Ovary (tissue), 10 donors: ENCODE measurements at places on chromosomes 2 and 18.

DNA sequence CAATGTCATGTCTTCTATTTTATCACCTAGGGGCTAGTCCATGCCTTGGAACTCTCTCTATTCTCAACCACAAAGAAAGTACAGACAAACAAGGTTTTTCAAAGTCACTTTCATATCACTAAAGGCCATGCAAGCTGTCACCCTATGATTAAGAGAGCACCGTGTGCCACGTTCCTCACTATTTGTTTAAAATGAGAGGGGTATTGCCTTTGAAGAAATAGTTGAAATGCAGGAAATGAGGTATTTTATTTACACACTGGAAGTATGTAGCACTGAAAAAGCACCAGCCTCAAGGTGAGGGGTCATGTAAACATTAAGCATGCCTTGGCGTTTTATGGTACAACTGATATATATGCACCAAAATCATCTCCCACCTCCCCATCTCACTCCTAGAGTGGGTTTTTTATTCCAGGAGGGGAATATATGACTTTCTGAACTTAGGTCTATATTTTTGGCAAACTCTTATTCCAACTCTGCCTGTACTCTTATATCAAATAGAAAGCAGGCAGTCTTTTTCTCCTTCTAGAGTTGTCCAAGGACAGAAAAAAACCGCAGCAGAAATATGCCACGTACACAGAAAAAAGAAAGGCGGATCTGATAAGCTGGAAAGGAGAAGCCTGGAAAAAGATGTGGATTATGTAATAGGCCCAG is 53.5 kb downstream of the VSNL1 start:
- DNase-seq = no peak

DNA sequence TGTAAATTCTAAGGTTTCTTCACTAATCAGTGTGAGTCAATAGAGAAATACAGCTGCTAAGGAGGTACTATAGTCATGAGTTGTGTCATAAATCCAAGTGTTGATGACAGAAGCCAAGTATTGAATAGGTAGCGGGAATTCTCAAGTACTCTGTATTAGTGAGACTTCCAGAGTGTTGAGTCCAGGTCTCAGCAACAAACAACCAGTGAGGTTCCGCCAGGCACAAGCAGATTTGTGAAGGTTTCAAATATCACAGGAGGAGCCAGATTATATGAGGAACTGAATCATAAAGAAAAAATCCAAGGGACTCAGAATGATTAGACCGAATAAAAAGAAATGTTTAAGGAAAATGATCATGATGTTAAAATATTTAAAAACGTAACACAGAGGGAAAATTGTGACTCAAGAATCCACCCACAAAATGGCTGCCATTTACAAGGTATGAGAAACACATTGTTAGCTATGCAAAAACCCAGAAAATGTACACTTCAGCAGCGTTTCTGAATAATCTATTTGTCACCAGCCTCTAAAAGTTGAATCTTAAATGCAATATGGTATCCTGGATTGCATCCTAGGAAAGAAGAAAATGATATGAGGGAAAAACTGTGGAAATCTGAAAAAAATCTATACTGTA is 27.3 kb upstream of the EVA1A start:
- no peak for DNase-seq

- no peak for DNase-seq
Observed at GRCh38 chr2:65729246-65729645, 296.8 kb upstream of the SPRED2 start.

DNA sequence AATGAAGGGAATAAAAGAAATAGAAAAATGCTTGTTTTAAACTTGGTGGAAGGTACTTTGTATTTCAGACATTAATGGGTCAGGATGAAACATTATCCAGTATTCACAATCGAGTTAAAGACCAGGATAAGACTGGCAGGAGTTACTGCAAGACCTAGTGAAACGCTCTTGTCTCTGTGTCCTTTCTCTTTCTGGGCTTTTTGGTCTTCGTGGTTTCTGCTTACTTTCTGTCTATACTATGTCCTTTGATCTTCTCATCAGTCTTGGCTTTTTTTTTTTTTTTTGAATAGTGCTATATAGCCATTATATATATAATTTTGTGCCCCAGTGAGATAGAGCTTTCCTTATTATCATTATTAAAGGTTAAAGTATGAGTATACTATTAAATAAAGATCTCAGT is 42.1 kb upstream of the GAREM2 start:
- DNase-seq = no peak

DNA sequence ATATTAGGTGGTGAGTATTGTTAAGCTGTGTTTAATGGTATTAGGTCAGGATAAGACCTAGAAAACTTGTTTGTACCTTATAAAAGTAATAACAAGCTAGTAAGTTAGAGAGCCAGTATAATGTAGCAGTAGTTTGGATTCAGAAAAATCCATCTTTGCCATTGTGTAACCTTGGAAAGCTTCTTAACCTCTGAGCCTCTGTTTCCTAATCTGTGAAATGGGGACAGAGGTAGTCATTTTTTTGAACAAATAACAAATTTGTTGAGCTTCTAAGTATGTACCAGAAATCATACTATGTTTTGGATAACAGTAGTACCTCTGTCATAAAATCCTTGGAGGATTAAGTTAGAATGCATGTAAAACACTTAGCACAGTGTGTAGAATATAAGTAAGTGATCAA is 12.5 kb downstream of the GLS start:
- DNase-seq = no peak

- no peak for DNase-seq
Observed at GRCh38 chr2:192197357-192197756, 2.6 kb upstream of the TMEFF2 start.

- DNase-seq = no peak
Observed at GRCh38 chr2:64823794-64824193, 165.4 kb upstream of the SLC1A4 start.

- DNase-seq = no peak
Observed at GRCh38 chr18:54351186-54351585, 6.5 kb downstream of the STARD6 start.

DNA sequence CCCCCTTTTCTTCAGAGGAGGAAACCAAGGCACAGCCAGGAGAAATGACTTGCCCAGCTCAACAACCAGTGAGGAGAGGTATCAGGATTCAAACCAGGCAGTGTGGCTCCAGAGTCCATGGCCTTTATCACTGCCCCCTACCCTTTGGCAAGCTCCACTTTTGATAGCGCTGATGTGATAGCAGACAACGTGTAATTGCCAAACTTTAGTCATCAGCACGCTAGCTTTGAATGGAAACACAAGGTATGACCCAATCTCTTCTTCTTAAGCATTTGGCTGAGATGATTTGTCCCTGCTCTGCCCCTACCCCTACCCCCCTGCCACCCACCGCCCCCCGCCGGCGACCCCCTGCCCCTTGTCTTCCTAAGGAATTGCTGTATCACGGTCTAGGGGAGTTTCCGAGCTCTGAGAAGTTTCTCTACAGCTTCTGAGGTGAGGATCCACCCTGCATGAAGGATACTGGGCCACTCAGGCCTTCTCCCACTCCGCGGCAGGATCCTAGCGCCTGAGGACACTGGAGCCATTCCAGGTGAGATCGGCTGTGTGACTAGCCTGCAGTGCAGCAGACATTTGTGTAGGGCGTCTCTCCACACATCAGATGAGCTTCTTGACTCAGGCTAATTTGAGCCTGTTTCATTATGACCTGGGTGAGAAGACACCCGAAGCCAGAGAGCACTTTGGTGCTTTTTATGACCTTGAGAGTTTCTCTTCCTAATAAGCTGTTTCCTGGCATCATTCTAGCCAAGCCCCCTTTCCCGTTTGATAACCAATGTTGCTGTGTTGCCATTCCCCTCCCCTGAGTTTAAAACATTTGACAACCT is 75.1 kb upstream of the MAP4K4 start:
- DNase-seq = no peak

- no peak for DNase-seq
Observed at GRCh38 chr2:71451705-71452104, 1.7 kb upstream of the DYSF start.

- no peak for DNase-seq
Observed at GRCh38 chr2:164589522-164589921, 31.8 kb downstream of the GRB14 start.

- DNase-seq = no peak
Observed at GRCh38 chr2:8722986-8723385, 41.1 kb downstream of the ID2 start.

GRCh38 chr2:232541195-232541960 is 1.9 kb downstream of the CHRNG start:
- DNase-seq = no peak

- DNase-seq = no peak
Observed at GRCh38 chr18:29512203-29512602, 1335.3 kb upstream of the CDH2 start.

GRCh38 chr2:152573168-152573567 is 144.1 kb downstream of the PRPF40A start:
- no peak for DNase-seq

- no peak for DNase-seq
Observed at GRCh38 chr2:206341396-206341795, 66.9 kb downstream of the ZDBF2 start.

DNA sequence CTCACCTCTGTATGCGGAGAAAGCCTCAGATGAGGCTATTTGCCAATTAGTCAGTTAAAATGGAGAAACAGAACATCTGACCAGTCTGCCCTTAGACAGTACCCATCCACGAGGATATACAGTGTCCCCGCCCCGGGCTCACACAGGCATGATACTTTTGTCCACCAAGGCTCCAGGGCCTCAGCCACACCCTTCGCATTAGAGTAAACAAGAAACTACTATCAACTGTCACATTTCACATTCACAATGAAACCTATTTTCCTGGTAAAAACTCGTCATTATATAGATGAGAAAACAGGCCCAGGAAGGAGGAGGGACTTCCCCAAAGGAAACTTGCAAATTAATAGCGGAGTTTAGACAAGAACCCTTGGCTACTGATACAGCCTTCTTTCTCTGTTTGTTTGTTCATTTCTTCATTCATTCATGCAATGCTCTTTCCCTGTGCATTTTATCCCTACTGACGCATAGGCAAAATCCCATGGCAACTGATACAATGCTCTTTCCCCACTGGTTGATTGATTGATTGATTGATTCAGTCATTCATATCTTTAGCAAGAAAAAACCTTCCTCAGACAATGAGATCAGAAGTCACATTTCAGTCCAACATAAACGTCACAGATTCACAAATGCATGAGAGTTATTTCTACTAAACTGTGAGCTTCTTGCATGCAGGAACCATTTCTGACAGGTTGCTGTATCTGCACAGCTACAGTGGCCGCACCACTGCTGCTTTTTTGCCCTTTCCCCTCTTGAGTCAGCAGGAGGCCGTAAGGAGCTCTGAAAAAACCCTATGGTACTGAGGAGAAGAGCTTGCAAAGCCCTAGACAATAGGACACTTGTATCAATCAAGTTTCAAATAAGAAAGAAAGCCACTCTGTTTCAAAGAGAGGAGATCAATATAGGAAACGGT is 777.1 kb downstream of the RNF144A start:
- no peak for DNase-seq

DNA sequence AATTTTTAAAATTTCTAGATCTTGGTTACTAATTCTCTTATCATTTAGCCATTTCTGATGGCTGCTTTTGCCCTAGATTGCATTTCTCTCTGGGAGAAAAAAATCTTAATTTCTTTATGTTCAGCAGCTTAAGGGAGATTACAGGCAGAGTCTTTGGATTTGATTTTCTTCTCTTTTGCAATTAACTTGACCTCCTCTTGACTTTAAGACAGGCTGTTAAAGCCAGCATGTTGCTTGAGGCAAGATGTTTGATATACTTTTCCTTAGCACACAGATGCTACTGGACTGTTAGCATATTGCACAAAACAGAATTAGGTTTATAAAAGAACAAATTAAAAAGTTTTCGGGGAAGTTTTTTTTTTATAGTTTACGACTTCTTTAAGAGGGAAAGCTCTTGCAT is 50.0 kb downstream of the XRCC5 start:
- DNase-seq = no peak

DNA sequence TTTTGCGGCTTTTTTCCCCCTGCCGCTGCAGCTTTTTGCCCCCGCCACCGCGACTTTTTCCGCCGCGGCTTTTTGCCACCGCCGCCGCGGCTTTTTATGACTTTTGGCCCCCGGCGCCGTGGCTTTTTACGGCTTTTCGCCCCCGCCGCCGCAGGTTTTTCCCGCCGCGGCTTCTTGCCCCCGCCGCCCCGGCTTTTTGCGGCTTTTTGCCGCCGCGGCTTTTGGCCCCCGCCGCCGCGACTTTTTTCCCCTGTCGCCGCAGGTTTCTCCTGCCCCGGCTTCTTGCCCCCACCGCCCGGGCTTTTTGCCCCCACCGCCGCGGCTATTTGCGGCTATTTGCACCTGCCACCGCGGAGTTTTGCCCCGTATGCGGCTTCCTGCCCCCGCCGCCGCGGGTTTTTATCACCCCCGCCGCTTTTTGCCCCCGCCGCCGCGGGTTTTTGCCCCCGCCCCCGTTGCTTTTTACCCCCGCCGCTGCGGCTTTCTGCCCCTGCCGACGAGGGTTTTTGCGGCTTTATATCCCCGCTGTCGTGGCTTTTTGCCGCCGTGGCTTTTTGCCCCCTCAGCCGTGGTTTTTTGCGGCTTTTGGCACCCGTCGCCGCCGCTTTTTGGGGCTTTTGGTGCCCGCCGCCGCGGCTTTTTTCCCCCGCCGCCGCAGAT is 2750.9 kb downstream of the RPIA start:
- peak; percentile 13 for DNase-seq

DNA sequence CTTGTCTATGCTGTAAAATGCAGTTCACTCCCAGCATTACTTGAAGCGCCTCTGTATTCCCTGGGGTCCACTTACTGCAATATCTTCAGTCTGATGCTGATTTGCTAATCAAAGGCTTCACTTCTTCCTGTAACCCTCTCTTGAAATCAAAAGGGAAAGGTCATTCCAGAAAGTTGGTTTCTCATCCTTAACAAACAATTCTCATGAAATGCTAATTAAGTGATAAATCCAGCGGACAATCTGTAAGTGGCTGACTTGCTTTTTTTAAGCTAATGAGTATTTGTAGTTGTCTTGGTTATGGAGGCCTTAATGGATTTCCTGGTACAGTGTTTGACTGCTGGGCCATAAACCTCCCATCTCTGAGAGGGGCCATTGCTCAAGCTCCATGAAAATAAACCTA is 499.6 kb upstream of the HS6ST1 start:
- no peak for DNase-seq

DNA sequence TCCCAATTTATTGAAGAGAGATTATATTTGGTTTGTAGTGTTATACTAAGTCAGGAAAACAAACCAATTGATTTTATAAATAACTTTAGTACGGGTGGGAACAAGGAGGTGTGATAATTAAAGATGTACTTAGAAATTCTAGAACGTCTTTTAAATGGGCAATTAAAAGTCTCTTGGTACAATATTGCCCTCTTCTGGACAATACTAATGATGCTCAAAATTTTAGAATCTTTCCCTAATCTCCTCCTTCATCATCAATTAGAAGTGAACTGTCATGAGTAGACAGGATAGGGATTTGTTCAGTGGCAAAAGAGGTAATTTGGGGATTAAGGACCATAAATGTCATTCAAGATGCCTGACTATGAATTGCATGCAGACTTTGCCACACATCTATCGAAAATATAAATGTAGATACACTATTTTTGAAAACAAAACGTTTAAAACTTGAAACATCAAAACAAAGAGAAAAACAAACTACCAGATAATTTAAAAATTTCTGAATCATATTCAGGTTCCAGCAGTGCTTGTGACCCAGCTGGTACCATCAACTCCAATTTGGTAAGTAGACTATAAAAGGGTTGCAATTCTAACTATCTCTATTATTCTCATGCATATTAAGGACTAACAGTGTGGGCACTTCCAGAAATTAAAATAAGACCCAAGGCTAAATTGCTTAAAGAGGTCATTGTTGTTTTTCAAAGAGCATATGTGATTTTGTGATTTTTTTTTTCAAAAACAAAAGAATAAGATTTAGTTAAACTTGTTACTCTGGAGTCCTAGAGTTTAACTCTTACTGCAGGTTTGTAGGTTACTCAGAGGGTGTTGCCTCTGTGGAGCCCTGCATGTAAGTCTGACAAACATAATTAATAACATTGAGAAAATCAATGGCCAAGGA is 123.5 kb downstream of the LAMA3 start:
- DNase-seq = no peak

- no peak for DNase-seq
Observed at GRCh38 chr2:95333888-95334338, 36.8 kb downstream of the KCNIP3 start.
